ENCODE measurements at places on chromosomes 2 and 18.

GRCh38 chr2:220044383-220044782, 417.0 kb downstream of the SLC4A3 start:
- DNase-seq = no peak

- no peak for DNase-seq
These were observed 303.8 kb upstream of the TRIB2 start for GRCh38 chr2:12412898-12413305.

GRCh38 chr2:144133936-144134665, 385.8 kb downstream of the ZEB2 start:
- no peak for DNase-seq

GRCh38 chr2:186780701-186781316, 68.2 kb downstream of the ZSWIM2 start:
- DNase-seq = peak; percentile 28

GRCh38 chr18:27847412-27847811, 329.5 kb downstream of the CDH2 start:
- no peak for DNase-seq

Measured in Kasumi-1 (cell line).